Stimulated activated CD8-positive, alpha-beta memory T cell treated with anti-CD3 and anti-CD28 coated beads, Interleukin-7, amount 100 ng/mL, for 24 hours (primary cell): ENCODE measurements at places on chromosomes 6 and 20.

- DNase-seq: no peak
Observed at GRCh38 chr20:35743693-35744491, 1.8 kb upstream of the RBM39 start.

DNA sequence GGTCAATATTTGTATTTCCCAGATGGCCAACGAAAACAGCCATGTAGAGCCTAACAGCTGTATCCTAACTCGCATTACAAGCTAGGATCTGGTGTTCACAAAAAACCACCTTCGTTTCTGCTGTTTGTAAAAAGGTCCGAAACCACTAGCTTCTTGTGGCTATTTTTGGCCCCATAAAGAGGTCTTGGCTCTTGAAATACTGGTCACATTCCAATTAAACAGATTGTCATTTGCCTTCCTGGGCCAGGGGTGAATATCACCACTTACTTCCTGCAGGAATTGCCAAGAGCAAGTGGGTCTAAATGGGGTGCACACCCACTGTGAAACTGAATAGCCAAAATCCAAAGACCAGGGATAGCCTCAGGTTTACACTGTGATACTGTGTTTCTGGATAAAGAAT lies 48.2 kb downstream of the TSHZ2 start:
- DNase-seq: no peak

DNA sequence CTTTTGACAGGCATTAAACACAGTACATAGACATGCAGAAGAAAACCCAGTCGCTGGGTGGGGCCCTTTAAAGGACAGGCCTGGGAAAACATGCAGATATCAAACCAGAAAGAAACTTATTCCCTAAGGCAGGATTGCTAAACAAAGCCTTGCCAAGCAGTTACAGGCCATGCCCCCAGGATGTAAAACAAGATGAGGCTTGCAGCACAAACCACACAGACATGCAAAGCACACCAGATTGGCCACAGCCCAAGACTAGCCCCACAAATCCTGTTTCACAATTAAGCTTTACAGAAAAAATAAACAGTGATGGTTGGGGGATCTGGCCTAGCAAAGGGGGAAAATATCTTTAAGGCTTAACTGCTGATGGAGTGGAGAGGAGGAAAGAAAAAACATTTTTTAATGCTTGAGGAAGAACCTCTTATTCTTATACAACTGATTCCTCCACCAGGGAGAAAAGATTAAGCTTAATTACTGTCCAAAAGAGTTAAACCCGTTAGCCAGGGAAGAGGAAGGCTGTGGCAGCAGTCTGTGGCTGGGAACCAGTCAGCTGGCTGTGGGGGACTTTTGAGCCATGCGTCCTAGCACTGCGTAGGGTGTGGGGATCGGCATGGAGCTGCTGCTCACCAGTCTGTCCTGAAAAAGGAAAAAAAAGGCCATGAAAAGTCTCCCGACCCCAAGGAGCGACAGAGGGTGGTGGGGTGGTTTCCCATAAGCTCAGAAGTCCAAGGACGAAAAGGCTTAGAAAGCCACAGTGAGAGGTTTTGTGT lies 28.4 kb downstream of the COL19A1 start:
- DNase-seq: no peak

DNA sequence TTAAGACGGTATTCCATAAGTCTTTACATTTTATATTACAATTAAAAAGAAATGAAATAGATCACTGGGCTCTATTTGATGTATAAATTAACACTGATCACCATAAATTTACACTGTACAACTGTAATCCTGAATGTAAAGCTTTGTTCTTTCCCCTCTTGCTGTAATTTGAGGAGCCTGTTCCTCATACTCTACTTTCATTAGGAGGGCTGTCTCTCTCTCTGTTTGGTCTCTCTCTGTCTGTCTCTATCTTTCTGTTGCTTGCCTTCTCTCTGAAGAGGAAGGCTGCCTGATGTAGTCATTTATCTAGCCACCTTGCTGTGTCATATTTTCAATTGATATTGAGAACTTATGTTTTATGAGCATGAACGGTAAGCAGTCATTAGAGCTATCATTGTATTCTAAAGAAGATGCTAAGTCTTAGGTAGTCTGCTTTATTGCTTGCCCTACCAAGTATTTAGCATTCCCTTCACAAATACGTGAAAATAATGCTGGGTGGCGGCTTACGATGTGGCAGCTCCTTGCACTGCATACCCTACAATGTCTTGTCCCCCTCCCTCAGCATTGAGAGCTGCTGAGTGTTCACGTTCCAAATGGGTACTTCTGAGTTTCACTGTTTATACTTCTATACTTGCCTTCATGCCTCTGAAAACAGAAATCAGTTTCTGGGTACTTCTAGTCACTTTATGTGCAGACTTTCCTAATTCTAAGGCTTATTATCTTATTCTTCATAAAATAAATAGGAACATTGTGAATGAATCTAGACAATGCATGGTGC lies 205.5 kb downstream of the NKAIN2 start:
- no peak for DNase-seq

DNA sequence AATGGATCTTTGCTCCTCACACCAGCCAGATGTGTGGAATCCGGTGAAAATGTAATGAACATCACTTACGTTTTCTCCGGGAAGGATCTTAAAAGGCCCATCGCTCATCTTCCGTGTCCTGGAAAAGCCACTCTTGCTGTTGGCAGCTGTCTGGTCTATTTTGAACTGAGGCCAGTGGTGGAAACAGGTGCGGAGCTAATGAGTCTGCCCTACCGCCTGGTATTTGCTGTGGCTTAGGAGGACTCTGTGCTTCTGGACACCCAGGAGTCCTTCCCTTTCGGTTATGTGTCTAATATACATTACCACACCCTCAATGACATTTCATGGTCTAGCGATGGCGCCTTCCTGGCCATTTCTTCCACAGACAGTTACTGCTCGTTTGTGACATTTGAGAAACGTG lies 264.2 kb upstream of the PREP start:
- no peak for DNase-seq

DNA sequence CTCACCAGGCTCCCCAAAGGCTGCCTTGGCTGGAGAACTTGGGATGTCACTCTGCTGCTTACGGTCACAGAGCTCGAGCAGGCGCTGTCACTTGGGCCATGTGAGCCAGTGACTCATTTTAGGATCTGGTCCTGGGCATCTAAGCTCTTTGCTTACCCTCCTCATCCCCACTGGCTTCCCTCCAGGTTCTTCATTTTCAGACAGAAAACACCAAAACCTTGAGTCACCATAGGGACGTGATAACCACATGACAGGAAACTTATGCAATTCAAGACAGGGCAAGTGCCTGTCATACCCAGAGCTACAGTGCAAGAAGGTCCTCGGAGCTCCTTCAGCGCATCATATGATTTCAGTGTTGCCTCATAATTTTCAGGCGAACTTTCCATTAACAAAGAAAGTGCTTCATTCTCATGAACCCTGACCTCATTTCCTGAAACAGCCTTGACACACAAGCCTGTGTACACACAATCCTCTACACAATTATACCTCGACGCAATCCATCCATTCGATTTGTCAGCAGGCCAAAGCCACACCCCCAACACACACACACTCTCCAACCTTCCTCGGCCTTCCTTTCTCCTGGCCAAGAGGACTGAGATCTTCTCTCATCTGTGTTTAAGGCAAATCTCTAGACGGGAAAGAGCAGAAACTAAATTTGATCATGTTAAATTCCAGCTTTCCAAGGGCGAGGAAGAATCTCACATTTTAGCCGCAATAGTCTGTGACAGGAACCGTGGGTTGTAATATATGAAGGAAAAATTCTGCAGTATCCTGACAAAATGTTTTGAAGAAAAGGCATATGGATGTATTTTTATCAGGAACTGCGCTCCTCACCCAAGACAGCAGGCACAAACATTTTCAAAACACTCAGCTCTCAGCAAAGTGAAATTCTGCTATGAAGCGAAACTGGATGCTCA lies 25.3 kb downstream of the TBC1D7 start:
- no peak for DNase-seq

DNA sequence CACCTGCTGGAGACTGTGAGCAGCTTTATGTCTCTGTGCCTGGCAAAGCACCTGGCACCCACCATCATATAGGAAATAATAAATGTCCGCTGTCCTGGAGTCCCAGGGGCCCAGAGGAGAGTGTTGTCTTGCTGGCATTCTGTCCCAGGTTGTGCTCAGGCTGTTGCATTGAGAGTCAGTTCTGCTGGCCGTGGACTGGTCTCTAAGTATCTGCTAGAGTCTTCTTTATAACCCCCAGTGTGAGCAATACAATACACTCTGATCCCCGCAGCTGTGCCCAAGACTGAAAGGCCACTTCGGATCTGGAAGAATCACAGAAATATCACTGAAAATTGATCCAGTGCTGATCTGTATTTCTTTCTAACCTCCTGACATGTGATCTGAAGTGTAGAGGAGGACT lies 38.3 kb upstream of the HINT3 start:
- DNase-seq: no peak

GRCh38 chr20:11585752-11586352 lies 331.8 kb upstream of the BTBD3 start:
- no peak for DNase-seq

DNA sequence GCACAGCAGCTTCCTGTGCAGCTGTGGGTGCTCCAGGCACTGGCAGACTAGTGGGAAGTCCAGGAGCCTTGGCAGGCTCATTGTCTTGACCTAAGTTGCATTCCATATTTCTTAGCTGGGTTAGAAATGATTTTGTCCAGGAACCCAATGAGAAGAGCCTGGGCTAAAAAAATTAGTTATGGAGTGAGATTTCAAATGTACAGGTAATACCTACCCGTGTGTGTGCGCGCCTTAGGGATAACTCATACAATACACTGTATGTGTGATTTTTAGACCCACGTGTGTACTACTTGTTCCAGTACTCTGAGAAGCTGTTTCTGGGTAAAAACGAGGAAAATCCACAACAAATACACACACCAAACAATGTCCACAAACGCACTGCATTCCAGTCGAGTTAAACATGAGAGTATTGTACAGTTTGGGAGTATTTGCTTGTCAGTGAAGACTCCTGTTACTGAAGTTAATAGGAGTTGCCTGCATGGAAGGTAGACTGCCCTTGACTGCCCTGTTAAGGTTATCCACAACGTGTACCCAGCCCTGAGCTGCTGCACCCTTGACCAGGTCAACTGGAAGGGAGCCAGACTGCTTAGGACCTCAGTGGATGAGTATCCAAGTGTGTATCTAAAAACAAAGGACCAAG lies 1.4 kb downstream of the PAQR8 start:
- no peak for DNase-seq

DNA sequence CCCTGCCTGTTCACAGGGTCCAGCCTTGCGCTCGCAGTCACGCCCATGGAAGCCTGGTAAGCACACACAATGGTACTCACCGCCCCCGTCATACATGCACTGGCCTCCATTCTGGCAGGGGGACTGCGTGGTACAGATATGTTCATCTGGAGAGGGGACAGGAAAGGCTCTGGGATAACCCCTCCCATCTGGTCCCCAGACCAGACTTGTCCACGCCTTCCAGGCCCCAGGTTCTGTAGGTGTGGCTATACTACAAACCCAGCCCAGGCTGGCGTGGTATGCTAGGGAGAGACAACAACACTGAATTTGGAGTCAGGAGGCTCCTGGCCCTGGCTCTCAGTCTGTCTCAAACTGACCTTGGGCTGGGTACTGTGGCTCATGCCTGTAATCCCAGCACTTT lies 3.4 kb downstream of the DLK2 start:
- no peak for DNase-seq

DNA sequence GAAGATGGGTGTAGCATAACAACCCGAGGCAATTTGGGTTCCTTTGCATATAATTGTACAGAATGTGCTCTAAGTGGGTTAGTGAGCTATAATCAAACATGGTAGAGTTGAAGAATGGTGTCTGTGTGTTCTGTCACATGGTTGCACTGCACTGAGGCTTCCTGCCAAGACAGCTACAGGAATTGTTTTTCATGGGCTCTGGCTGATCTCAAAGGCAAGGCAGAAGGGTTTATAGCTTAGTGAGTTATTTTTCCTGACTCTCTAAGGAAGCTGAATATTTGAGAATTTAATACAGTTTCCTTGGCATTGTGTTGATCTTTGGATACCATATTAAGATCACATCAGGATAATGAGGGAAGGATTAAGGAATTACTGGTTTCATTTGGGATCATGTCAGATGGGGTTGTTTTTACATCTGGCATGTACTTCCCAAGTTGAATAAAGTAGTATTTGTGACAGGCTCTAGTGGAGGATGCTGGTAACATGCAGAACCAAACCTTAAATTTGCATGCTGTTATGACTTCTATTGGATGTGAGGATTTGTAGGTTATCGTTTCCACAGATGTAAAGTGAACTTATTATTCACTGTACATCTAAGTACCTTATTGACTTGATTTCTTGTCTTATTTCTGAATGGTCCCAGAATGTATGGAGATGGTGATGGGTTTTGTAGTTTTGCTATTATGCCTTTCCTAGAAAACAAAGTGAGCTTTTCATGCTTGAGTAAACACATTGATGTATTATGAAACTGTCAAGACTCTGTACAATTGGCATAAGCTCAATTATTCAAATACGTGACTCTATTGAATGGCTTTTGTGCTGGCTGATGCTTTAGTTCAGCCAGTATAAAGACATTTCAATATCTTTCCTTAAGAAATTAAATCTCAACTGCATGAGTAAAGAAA lies 43.3 kb downstream of the LRRC1 start:
- no peak for DNase-seq

GRCh38 chr6:84805145-84805544 lies 40.7 kb upstream of the TBX18 start:
- DNase-seq: no peak

DNA sequence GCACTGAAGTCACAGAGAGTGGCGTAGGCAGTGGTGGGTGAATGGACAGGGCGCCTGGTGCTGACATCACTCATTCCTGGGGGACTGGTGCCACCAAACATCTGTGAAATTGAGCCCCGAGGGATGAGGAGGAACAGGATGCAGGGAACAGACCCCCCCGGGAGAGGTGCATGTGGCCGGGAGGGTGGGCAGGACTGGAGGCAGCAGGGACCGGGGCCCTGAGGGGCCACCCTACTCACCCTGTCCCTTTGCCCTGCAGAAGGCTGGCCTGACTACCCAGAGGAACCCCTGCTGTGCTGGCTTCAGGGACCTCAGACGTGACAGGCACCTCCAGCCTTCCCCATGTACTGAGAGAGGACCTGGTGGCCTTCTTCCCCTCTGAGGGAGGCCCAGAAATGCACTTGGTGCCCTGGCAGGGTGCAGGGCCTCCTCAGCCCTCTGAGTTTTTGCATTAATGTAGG lies 25.1 kb downstream of the SYNDIG1 start:
- no peak for DNase-seq

- no peak for DNase-seq
Observed at GRCh38 chr6:25014791-25015560, 79.2 kb upstream of the RIPOR2 start.
